ENCODE measurements at places on chromosomes 16 and 17. TPM values are rescaled to one million over a fixed set of nuclear protein-coding genes. Genes with fewer than 3 reads are reported as not detected.

Gene KRT31
- total RNA-seq, result not detected

Gene KRTAP2-1
- total RNA-seq, result not detected

Gene BRICD5
- 11.4 TPM for total RNA-seq

Gene KRT40
- not detected for total RNA-seq
